ENCODE measurements at places on chromosomes 11 and 22. TPM values are rescaled to one million over a fixed set of nuclear protein-coding genes. Genes with fewer than 3 reads are reported as not detected.

Gene FAM227A
- 1.1 TPM for total RNA-seq

Gene FOLR2
- total RNA-seq, result 23.5 TPM

Gene FADS1
- 18.8 TPM for total RNA-seq

Gene ROM1
- total RNA-seq, result 3.3 TPM

DNA sequence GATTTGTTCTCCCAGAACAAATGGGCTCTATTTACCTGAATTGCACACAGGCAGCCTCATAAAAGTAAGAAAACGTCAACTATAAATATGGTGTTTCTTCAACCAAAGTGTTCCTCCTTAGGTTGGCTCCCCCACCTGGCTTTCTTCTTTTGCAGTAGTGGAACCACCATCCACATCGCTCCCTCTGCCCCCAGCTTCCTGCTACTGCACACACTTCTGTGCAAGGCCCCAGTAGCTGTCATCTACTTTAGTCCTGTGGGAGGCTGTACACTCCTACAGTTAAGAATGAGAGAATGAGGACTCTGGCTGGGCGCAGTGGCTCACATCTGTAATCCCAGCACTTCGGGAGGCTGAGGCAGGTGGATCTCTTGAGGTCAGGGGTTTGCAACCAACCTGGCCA lies 89.5 kb downstream of the BMAL1 start:
- H3K4me3 ChIP-seq, result no peak overlapping the region
- no peaks in the 10 kb centered on the region for H3K4me1 ChIP-seq
- H3K27ac ChIP-seq, result no peak overlapping the region
- DNase-seq, result no peak

GRCh38 chr11:17434108-17434507 lies 42.5 kb downstream of the ABCC8 start:
- no peaks in the 10 kb centered on the region for H3K36me3 ChIP-seq
- peaks cover 44% of the 10 kb centered on the region for H3K4me1 ChIP-seq

- H3K36me3 ChIP-seq, result no peaks in the 10 kb centered on the region
- H3K27me3 ChIP-seq, result no peaks in the 10 kb centered on the region
- peak overlapping the region; percentile 21 for H3K4me3 ChIP-seq
These were observed 23.9 kb upstream of the SCGB1A1 start for GRCh38 chr11:62394825-62395538.

GRCh38 chr11:64052436-64052835 lies 16.7 kb downstream of the FLRT1 start:
- no peaks in the 10 kb centered on the region for H3K36me3 ChIP-seq
- H3K4me1 ChIP-seq, result peaks cover 69% of the 10 kb centered on the region
- H3K4me3 ChIP-seq, result no peak overlapping the region
- H3K27me3 ChIP-seq, result no peaks in the 10 kb centered on the region
- no peak overlapping the region for H3K27ac ChIP-seq
- DNase-seq, result no peak

Measured in muscle of leg (tissue), 16 donors.